Activated gamma-delta T cell treated with Interleukin-2 at 50 U/mL for 16 hours (primary cell): ENCODE measurements at places on chromosomes 1 and 21.
A peak's percentile ranks its signal among the peaks of the same experiment; 100 is the strongest.

GRCh38 chr1:1254667-1254998, 8.1 kb upstream of the C1QTNF12 start:
- DNase-seq, result no peak

DNA sequence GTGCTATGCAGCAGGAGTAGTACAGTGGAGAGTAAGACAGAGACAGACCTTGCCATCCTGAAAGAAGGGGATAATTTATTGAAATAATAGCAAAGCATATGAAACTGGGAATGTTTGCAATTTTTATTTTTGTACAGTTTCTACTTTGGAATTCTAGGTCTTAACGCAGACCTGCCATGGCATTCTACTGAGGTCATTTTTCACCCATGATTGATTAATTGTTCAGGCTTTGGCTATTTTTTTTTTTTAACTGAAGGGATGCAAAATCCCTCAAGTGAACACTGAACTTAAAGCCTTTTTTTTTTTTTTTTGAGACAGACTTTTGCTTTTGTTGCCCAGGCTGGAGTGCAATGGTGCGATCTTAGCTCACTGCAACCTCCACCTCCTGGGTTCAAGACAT, 27.1 kb downstream of the MTF2 start:
- no peak for DNase-seq

GRCh38 chr1:212225871-212226302, 59.3 kb upstream of the PPP2R5A start:
- DNase-seq, result no peak

DNA sequence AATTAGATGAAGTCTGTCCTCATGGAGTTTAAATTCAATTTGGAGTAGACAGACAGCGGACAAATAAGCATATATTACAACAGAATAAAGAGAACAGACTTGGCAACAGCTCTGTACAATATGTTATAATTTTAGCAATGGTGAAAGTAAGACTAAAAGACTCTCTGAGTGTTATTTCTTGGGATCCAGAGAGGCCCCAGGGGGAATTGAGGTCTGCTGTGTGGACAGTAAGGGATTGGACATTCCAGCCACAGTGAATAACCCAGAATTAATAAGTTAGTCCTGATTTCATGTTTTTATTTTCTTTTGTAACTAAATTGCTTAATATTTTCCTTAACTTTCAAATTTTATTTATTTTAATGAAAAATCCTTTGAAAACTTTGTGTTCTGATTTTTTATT, 101.7 kb downstream of the PATJ start:
- no peak for DNase-seq

- no peak for DNase-seq
Measured at GRCh38 chr1:157399343-157399983, 152.9 kb downstream of the FCRL5 start.

DNA sequence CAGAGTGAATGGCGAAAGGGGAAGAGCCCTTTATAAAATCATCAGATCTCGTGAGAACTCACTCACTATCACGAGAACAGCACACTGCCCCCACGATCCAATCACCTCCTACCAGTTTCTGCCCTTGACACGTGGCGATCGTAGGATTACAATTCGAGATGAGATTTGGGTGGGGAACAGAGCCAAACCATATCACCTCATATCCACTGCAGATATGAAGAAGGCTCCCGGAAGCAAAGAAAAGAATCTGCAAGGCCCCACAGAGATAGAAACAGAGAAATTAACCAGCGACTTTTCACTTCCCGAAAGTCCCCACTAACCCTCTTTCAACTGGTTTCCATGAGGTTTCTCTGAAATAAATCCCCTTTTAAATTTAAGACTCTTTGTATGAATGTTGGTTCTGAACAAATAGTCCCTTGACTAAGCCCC, 86.2 kb upstream of the IRF2BP2 start:
- no peak for DNase-seq

DNA sequence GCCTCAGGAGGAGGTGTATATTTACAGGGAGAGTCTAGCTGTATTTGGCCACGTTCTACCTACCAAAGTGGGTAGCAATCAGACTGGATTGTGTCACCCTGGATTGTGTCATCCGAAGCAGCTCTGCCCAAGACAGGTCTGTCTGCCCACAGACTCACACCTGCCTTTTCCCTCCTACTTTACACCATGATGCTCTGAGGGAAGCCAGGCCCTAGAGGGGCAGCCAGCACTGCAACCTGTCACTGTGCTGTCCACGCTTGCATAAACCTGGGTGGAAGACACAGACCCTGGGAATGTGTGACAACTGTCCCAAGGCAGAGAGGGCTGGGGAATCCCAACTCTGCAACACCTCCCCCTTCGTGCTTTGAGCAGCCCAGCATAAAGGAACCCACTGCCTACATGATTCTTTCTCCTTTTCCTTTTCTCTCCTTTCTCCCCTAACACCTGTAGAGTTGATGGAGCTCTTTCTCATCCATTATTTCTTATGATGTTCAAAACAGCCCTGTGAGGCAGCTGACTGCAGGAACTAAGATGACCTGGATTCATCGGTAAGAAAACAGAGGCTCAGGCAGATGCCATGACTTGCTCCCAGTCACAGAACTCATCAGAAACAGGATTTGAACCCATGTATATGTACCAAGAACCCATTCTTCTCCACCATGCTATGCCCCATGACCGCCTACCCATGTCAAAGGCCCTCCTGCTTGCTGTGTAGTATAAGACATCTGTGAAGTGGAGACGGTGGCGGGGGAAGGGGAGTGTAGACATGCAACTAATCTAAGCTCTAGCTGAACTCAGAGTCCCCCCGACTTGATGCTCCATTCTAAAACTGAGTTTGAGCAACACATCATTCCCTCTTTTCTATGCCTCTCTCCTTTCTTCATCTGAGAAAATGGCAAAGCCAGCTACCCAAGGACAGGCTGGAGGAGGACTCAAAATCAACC, 55.9 kb downstream of the ITPKB start:
- peak; percentile 36 for DNase-seq

DNA sequence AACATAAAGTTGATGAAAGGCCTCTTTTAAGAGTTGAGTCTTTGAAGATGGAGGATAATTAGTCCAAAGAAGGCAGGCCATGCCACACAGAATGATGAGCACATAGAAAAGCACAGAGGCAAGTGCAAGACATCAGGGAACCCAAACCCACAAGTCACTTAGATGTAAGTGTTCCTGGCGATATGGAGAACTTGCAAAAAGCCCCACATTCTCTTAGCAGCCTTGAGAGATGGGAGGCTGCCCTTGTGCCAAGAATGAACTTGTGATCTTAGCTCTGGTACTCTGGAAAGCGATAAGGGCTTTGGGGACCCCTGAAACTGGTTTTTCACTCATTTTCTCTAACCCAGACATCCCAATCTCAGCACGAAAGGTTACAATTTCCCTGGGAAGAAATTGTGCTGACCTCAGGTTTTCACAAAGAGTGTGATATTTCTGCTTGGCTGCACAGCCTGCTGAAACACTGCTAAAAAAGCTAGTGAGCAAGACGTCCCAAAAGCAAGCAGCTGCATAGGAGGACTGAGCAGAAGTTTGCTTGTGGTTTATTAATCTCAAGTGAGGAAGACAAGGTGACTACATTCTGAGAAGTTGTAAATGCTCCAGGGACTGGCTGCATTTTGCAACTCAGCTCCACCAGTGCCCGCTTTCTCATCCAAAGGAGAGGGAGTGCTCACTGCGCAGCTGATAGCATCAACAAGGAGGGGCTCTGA, 496.9 kb upstream of the CAMK1G start:
- no peak for DNase-seq

DNA sequence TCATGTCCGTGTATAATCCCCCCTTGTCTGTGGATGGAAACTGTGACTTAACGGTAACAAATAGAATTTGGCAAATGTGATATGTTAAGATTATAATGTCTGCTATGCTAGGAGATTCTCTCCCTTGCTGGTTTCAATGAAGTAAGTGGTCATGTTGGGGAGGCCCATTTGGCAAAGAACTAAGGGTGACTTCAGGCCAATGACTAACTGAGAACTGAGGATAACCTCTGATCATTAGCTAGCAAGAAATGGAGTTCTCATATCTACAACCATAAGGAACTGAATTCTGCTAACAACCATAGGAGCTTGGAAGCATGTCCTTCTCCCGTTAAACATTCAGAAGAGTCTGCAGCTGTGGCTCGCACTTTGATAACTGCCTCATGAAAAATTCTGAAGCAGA, 2.3 kb downstream of the IFI44L start:
- DNase-seq, result no peak

DNA sequence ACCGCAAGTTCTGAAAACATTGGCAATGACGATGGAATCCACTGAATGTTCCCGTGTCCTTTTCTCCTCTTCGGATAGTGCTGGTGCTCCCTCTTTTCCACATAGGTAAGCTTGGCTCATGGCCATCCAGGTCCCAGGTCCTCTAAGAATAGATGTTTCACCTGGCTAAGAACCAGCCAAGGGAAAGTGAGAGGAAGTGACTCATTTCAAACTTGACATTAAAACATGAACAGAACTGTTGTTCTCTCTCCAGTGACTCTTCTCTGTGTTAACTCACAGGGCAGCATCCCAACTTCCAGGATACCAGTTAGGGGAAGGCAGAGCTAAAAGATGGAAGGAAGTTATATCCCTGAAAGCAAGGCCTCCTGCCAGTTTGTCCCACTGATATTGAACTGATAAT, 493.8 kb upstream of the CHRM3 start:
- DNase-seq, result no peak

- no peak for DNase-seq
Measured at GRCh38 chr1:203201516-203202205, 15.2 kb upstream of the CHI3L1 start.

- no peak for DNase-seq
Measured at GRCh38 chr1:22553104-22553880, 10.0 kb upstream of the EPHA8 start.

DNA sequence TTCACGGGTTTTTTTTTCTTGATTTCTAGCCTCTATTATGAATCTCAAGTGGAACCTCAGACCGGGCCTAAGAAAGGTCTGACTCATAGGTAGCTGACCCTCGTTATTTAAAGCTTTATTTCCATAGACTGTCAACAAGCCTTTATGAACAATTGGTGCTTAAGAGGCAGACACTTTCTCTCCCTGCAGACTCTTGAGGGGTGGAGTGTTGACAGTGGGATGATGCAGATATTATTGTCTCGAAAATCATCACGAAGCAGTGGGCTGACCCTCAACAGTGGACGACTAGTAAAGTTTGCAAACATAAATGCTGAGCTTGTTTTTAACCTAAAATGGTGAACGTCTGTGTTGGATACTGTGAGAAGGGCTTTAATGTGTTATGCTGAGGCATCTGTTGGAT, 1.8 kb downstream of the SFT2D2 start:
- DNase-seq, result no peak

GRCh38 chr1:116448785-116449385, 75.8 kb downstream of the ATP1A1 start:
- DNase-seq, result no peak

GRCh38 chr21:37568415-37568814, 201.8 kb downstream of the DYRK1A start:
- DNase-seq, result no peak

GRCh38 chr1:220786057-220786336, 716 bp upstream of the MTARC1 start:
- no peak for DNase-seq

GRCh38 chr21:38129711-38130110, 127.1 kb upstream of the KCNJ15 start:
- no peak for DNase-seq

GRCh38 chr1:1344655-1345361, 4.4 kb downstream of the DVL1 start:
- DNase-seq, result no peak

- peak; percentile 10 for DNase-seq
Measured at GRCh38 chr1:83583351-83584014, 415.4 kb downstream of the TTLL7 start.

DNA sequence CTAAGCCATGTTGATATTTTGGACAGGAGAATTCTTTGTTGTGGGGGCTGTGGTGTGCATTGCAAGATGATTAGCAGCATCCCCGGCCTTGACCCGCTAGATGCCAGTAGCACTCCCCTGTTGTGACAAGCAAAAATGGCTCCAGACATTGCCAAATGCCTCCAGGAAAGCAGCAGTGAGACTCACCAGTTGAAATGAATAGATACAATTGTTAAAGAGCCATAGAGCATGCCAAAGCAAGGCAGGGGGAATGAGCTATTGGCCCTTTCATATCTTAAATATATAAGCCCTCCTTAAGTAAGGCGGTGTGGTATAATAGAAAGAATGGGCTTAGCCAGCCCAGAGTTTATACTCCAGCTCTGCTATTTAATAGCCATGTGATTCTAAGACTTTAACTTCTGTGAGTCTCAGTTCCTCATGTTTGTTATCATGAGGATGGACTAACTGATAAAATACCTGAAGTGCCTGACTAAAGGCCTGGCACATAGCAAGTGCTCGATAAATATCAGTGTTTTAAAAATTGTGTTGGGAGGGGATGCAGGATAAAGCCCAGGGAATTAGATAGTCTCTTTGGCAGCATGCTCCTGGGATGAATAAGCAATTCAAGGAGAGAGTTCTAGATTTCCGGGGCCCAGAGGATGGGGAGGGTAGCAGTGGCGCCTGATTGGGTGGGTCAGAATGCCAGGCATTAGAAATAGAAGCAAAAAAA, 21.1 kb upstream of the RGS4 start:
- DNase-seq, result no peak

DNA sequence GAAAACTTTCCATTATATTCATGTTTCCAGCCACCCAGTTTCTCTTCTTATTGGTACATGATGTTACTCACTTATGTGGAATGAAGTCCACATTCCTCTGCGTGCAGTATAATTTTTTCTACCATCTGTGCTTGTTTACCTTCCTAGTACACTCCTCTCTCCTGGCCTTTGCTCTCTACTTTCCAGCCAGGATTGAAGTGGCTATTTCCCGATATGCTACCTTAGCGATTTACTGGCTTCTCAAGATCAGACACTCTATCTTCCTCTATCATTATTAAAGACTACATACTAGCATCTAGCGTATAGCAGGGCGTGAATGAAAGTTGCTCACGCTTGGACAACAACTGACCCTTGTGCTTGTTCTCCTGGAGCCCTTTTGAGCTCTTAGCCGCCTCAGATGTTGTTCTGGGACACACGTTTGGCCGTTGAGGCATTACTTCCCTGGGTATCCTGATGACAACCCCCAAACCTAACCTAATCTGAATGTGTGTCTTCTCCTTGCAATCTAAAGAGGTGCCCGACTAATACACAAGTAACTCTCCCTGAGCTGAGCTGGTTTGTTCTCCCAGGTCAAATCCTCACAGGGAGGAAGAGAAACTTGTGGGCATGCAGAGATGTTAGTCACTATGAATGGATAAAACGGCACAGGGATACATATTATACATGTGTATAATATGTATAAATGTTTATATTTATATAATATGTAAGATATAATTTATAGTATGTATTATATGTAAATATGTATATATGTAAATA, 13.4 kb upstream of the MTARC2 start:
- no peak for DNase-seq

- no peak for DNase-seq
Measured at GRCh38 chr1:191760016-191760415, 398.2 kb upstream of the RGS18 start.

- DNase-seq, result no peak
Measured at GRCh38 chr1:111600886-111601386, 18.7 kb upstream of the RAP1A start.

DNA sequence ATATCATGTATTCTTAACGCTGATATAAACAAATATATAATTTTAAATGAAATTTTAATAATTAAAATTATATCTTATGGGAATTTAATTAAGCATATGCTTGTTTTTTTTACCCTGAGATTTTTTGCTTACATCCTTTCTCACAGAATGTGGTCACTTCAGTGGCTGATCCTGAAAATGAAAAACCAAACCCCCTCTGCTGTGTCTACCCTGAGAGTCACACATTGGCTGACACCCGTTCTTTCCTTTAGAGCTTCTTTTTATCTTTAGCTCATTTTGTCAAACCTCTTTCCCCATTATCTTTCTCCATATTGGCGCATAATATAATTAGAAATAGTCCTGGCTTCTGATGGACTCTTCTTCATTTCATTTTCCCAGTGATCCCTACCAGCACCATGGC, 10.8 kb upstream of the CACYBP start:
- no peak for DNase-seq
